Suppressor macrophage treated with lipopolysaccharide for 4 hours (primary cell): ENCODE measurements at places on chromosomes 7 and 10.

GRCh38 chr10:60975716-60976115 is 31.7 kb upstream of the RHOBTB1 start:
- no peak for DNase-seq

DNA sequence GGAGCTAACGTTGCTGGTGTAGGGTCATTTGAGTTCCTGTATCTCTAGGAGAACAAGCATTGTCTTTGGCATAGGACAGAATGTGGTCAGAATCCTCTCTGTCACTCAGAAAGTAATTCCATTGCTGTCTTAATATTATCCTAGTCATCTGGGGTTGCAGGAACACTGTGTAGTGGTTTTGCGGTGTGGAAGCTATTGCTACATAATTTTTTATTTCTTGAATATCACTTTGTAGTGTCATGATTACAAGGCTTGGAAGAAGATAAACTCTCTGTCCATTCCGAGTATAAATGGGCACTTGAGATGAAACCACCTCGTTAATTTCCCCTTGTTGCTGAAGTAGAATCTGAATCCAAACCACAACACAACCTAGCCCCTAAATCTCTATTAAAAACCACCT is 919.2 kb downstream of the LRMDA start:
- no peak for DNase-seq

DNA sequence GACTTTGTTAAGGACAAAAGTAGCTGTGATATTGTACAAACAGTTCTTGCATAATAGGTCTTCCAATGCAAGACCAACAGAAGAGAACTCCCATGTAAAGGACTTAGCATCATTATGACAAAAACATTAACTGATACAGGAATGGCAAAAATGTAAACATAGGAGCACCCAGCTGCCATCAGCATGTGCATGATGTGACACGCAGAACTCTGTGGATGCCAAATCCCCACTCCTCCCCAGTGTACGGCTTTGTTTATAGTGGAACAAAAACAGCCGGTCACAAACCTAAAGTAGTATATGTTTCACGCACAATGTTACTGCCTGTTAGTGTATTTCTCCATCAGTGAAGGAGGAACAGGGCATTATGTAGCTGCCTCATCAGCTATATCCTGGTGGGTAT is 316.0 kb upstream of the AOAH start:
- no peak for DNase-seq

DNA sequence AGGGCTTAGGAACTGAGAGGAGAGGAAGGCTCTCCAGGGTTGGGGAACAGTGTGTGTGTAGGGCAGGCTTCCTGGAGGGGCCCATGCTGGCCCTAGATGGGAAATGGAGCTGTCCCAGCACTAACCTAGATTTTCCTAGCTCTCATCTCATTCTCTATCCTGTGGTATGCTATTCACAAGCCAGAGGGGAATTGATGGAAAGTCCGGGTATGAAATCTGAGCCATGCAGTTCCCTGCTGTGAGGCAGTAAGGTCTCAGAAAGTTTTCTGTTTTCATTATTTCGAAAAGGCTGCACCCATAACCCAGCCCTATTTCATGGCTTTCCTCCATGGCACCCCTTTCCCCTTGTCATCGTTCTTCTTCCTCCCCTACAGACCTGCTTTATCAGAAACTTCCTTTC is 220.3 kb downstream of the RPS24 start:
- no peak for DNase-seq

DNA sequence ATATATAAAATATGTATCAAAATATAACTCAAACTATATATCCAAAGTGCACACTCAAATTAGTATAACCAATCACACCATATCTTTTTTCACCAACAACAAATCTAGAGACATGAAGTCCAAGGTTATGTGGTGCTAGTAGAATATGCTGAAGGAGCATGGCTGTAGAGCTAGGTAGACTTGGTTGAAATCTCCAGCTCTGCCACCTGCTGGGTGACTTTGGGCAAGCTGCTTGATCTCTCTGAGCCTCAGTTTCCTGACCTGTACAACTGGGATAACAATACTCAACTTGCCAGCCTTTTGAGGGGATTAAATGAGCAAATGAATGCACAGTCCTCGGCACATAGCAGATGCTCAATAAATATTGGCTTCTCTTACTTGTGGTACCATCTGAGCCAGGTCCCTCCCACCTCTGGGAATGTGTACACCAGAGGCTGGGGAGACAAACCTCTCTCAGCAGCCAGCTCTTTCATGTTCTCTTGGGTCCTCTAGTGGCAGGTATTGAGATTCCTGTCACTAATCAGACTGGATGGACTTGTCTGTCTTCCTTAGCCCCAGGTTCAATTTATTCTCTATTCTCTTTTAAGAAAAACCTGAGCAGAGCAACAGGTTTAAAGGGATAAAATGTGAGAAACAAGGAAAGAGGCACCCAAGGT is 94.3 kb upstream of the PDE1C start:
- DNase-seq, result no peak

DNA sequence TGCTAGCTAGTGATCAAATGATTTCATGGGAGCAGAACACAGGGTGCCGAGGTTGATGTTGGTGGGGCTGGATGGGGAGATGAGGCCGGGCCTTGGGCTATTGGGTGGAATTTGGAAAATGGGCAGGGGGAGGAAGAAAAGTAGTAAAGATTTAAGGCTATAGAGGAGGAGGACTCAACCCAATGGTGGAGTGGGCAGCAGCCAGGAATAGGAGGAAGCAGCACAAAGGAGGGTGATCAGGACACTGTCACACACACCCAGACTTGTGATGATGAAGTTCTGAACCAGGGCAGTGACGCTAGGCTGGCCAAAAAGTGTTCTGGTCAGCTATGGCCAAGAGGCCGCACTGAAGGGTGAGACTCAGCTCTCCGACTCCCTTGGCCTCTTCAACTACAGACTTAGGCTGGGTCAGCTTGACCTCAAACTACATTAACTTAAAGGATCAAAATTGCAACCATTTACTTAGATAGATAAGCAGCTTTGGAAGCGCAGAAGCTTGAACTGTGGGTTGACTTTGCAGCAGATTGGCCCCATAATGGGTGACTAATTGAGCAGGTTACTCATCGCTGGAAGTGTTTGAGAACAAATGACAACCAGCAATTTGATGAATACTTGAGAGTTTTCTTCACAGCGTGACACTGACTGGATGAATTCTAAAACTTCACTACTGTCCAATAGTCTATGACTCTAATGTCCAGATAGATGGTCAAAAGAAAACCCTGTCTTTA is 29.4 kb upstream of the GPR26 start:
- no peak for DNase-seq

DNA sequence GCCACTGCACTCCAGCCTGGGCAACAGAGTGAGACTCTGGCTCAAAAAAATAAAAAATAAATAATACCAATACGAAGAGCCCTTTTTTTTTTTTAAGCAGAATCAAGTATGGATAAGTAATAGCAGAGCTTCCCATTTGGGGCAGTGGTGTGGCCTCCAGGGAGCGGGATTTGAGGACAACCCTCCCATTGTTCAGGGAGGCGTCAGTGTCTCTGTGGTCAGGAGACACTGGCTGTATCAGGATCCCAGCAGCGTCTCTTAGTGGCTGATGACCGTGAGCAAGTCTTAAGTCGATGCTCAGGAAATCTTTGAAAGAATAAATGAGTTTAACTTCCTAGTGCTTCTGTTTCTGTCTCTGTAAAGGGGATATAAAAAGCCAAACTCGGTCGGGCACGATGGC is 25.2 kb upstream of the SH2B2 start:
- no peak for DNase-seq

DNA sequence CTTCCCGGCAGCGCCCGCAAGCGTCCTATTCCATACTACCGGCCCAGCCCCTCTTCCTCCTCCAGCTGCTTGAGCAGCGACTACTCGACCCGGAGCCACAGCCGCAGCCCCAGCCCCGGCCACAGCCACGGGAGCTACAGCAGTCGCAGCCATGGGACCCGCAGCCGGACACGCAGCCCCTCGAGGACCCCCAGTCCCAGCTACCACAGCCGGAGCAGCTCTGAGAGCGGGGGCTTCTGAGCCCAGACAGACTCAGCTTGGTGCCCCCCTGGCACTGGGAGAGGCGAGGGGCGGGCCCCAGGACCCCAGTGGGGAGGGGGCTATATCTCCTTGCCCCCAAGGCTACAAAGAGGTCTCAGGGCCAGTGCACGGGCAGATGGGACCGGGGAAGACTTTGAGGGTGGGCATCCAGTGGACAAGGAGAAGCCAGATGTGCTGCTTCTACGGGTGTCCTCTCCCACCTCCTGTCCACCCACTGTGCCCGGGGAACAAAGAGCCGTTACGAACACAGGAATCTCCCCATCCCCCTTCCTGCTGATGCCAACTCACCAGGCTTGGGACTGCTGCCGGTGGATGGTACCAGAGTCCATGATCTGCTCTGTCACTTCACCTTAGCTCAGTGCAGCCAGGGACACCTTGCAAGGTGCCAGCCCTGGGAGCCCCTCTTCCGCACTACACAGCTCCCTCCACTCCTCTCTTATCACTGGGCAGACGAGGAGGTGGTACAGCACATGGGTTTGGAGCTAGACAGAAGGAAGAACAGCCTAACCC is 16.7 kb upstream of the HSPB1 start:
- DNase-seq, result no peak

DNA sequence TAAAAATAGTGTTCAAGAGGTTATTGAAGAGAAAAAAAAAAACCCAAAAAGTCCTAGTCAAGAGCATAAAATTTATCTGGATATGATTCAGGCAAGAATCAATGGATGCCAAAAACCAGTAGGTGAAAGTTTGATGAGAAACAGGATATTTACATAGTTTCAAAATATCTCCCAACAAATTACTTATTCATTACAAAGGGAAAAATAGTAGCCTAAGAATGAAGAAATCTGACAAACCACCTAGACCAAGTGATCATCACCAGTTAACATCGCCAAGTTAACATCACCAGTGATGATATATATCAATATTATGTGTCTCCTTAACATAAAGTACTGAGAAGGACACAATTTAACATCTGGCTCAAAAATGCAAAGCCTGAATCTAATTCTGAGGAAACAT is 85.2 kb downstream of the RNLS start:
- DNase-seq, result no peak

DNA sequence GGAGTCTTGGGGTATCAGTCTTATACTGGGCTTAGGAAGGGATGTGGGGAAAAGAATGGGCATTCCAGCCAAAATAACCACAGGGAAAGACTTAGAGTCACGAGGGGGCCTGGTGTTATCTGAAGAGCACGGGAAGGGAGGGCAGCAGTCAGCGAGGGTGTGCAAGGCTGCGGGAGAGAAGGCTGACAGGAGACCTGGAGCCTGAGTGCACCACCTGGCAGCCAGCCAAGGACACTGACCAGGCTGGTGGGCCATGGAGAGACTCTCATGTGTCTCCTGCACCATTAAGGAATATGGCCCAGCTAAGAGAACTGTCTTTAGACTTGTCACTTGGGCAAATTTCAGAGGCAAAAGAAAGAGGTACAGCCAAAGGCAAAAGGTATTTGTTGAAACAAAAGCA is 69.6 kb downstream of the PKD1L1 start:
- DNase-seq, result no peak

DNA sequence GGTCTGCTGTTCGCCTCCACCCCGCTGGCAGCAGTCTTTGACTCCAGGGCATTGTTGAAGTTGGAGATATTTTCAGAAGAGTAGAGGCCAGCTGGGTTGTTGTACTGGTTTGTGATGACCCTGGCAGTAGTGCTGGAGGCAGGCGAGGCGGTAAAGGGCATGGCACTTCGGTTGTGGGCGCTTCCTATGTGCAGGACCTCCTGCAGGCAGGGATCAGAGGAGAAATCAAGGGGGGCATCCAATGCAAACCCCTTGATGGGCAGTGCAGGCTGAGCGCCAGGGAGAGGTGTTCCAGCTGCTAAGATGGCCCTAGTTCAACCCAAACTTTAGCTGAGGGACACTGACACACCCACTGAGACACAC is 27.0 kb downstream of the PDLIM1 start:
- DNase-seq, result no peak

GRCh38 chr10:72802763-72803505 is 90.6 kb upstream of the OIT3 start:
- DNase-seq, result peak; percentile 29

DNA sequence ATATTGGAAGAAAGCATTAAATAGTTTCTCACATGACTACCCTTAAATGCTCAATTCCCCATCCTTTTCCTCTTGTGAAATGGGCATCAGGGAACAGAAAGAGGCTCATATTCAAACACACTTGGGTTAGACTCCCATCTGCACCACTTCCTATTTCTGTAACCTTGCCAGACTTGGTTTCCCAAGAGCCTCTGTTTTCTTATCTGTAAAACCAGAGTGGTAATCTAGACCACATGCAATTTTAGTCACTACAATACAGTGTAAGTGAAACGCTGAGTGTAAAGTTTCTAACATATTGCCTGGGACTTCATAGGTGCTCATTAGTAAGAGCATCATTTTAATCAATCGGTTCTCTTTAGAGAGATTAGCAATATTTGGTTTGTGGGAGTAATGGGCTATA is 136.3 kb downstream of the SORCS1 start:
- DNase-seq, result peak; percentile 54

DNA sequence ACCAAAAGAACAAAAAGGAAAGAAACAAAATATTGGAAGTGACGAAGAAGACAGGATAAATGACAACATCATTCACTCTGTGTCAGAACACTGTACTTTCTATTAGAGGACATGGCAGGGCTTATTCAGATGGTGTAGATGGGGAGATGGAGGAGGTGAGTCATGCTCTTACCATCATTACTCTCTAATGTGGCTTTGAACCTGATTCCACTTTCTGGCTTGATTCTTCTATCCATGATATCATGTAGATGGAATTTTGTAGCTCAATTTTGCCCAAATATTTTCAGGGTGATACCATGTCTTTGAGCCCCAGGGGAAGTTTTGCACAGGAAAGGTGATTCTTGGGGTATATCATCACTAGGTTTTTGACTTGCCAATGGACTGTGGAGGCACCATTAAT is 91.7 kb downstream of the CFAP58 start:
- no peak for DNase-seq

- no peak for DNase-seq
Measured at GRCh38 chr7:74095135-74095534, 11.5 kb downstream of the LIMK1 start.

GRCh38 chr7:122354656-122355055 is 50.1 kb upstream of the FEZF1 start:
- no peak for DNase-seq

GRCh38 chr10:121975295-121976086 is 474 bp upstream of the NSMCE4A start:
- no peak for DNase-seq

GRCh38 chr10:14836208-14836607 is 1.6 kb downstream of the CDNF start:
- DNase-seq, result no peak
